ENCODE measurements at places on chromosomes 7 and 10.

GRCh38 chr7:44607141-44608068 lies 978 bp downstream of the OGDH start:
- no peak for DNase-seq

GRCh38 chr7:5692112-5692844 lies 89.2 kb downstream of the RNF216 start:
- peak; percentile 98 for DNase-seq

DNA sequence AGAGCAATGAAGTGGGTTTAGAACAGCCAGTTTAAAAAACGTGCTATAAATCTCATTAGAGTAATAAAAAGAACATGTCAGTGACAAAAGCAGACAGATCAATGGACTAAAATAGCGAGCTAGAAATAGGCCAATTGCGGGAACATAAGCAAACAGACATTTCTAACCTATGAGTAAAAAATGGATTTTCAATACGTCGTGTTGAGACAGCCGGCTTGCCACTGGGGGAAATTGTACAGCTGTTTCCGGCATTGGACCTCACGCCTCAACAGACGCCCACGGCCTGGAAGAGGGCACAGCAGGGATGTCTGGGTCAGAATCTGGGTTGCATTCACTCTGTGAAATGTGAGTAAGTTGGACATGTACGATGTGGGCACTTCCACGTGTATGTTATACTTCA lies 92.9 kb downstream of the SVOPL start:
- peak; percentile 47 for DNase-seq

GRCh38 chr7:40047661-40048060 lies 86.8 kb downstream of the MPLKIP start:
- DNase-seq = no peak

GRCh38 chr7:86592185-86592584 lies 51.5 kb upstream of the GRM3 start:
- DNase-seq = no peak

GRCh38 chr10:22637491-22637890 lies 76.9 kb downstream of the PIP4K2A start:
- DNase-seq = no peak

DNA sequence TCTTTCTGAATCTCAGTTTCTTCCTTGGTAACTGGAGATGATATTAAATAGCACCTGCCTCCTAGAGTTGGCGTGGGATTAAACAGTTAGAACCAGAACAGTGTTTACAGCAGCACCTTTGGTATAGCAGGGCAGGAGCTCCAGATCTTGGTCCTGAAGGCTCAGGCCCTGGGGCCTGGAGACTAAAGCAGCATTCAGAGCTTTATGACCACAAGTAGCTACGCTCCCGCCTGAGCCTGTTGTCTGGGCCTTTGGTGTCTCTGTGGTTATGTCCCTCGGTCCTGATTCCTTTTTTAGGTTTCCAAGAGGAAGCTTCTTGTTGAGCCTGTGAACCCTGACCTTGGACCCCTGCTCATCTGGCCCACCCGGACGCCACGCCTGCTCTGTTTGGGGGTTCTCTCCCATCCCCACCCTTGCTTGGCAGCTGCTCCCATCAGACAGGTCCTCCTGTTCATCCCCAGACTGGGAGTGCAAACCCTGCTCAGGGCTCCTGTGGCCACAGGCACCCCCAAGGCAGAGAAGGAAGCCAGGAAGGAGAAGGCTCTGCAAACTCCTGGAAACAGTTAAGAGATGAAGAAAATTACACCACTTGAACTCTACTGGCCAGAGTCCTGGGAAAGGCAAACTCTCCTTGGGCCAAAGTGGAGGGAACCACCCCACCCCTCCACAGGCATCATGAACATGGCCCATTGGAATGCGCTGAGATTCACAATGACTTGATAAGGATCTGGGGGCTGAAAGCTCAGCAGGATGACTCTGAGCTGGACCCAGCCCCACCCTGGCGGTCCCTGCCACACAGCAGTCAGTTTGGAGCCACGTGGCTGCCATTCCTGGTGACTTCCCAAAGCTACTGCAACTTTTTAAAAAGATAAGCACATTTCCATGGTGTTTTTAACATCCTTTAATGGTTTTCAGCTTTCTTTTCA lies 50.1 kb upstream of the TMEM72 start:
- peak; percentile 75 for DNase-seq

- DNase-seq = peak; percentile 84
These were observed 92.4 kb downstream of the SEMA3A start for GRCh38 chr7:84102213-84102612.

GRCh38 chr10:95394161-95394880 lies 103.5 kb upstream of the PDLIM1 start:
- DNase-seq = no peak

- DNase-seq = no peak
These were observed 1042.9 kb downstream of the GATA3 start for GRCh38 chr10:9097206-9097990.

GRCh38 chr7:157047148-157047547 lies 36.7 kb upstream of the MNX1 start:
- no peak for DNase-seq

GRCh38 chr10:51915031-51915542 lies 215.7 kb upstream of the CSTF2T start:
- DNase-seq = no peak

GRCh38 chr7:50393547-50394252 lies 56.5 kb downstream of the FIGNL1 start:
- DNase-seq = no peak

GRCh38 chr10:124688889-124689670 lies 55.1 kb downstream of the FAM53B start:
- DNase-seq = peak; percentile 36

- DNase-seq = no peak
These were observed 7.6 kb upstream of the LARP4B start for GRCh38 chr10:938941-939678.

GRCh38 chr10:113310347-113310746 lies 242.5 kb upstream of the HABP2 start:
- no peak for DNase-seq

DNA sequence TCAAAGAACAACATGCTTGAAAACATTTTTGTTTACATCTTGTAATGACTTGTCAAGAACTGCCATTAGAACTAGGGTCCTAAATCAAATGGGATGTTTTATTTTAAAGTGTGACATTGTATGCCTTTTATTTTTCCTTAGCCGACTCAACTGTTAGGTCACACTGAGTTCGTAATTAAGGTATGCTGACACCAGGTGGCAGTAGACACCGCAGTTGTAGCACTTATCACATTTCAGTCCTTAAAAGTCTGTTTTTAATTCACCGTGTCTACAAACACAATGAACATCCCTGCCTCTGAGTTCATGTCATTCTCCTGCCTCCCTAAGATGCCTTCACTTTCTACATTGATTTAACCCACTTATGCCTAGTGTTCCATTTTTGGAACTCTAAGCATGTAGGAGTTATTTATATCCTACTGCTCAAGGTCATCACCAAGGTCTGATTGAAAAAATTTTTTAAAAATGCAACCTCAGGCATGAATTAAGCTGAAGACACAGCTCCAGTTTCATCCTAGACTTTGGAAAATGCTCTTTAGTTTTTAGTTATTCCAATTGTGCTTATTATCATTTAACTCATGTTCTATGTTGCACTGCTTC lies 186.1 kb downstream of the BMPER start:
- peak; percentile 76 for DNase-seq

GRCh38 chr10:97483506-97483905 lies 14.7 kb downstream of the MMS19 start:
- peak; percentile 69 for DNase-seq

DNA sequence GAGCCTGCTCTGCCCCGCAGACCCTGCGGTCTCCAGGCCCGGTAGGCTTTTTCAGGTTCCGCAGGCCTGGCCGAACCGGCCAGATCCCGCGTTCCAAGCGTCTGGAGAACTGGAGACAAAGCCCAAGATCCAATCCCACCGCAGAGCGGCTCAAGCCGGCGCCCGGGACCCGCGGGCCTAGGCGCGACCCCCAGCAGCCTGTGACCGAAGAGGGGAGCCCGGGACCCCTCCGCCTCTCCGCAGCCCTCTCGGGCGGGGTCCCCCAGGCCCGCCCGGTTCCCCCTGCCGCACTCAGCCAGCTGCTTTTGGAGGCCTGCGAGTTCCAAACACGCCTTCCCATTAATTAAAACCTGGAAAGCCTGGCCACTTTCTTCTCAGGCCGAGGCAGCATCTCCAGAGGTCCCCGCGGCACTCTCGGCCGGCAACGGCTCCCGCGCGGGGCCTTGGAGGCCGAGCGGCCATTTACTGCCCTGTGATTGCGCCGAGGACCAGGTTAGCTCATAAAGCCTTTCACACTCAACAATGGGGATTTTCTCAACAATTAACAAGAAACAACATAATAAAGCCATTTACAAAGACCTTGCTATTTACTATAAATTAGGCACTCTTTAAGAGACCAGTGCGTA lies 16.7 kb downstream of the SKIDA1 start:
- no peak for DNase-seq

DNA sequence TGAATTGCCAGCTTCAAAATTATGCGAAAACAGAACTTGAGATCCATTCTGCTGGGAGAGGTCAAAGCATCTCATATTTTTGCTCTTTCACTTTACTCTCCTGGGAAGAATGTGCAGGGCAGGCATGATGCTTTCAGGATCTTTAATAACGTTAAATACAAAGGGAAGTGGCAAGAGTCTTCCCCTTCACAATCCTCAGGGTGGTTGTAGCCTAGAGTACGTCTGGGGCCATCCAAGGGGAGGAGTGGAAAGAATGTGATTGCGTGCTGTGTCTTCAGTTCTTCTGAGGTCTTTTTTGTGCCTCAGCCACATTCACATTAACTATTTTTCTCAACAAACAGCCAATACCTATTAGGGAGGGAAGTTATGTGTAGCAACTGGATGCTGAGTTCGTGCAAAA lies 207.3 kb downstream of the HGF start:
- no peak for DNase-seq

DNA sequence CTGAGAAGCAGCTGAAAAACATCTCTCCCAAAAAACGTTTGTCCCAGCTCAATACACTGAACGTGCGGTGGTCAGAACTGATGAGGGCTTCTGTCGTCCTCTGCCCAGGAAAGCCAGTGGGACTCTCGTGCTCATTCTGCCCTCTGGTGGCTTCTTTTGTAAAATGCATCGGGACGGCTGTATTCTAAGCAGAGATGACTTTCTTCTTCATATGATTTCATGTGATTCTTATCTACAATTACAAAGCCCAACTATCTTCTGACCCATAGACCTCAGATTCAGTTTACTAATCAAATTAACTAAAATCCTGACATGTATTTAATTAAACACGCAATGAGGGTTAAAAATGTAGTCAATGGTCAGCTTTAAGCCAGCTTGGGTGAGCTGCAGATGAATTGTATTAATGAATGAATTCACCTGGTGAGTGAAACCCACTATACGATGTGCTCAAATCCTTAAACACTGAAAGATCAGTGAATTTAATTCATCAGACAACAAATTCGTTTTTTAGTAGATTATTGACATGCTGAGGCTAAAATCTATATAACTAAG lies 117.6 kb upstream of the FAM204A start:
- DNase-seq = peak; percentile 50

DNA sequence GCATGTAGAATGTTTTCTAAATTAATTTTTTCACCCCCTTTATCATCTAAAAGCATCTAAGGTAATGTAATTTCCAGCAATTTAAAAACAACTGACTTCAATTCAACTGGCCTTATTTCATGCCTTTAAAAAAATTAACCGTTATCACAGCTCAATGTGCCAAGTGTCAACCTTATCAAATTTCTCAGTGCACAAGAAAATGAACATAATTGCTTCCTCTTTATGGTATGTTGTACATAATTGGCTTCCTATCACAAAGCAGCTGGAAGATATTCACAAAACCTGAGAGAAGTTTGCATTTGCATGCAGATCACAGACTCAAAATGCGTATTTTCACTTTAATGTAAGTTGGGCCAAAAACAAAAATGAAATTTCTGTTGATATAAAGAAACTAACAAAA lies 966.4 kb downstream of the GRM8 start:
- DNase-seq = no peak

DNA sequence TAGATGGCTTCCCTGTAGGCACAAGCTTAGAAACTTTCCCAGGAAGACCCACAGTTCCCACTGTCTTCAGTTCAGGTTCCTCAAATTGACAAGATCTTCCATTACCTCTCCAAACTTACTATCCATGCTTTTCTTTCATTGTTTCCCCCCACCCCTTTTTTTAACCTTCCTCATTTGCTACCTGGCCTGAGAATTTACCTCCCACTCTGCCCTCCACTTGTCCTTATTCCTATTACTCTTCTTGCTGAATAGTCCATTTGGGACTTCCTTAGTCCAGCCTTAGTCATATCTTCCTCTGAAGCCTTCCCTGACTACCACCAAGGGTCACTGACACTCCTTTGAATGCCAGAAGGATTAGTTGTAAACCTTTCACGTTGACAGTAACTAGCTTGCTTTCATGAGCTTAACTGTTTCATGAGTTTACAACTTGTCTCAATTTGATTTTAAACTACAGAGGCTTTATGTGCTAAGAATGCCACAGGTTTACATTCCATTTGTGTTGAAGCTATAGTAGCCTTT lies 1.2 kb upstream of the CALU start:
- DNase-seq = peak; percentile 66

DNA sequence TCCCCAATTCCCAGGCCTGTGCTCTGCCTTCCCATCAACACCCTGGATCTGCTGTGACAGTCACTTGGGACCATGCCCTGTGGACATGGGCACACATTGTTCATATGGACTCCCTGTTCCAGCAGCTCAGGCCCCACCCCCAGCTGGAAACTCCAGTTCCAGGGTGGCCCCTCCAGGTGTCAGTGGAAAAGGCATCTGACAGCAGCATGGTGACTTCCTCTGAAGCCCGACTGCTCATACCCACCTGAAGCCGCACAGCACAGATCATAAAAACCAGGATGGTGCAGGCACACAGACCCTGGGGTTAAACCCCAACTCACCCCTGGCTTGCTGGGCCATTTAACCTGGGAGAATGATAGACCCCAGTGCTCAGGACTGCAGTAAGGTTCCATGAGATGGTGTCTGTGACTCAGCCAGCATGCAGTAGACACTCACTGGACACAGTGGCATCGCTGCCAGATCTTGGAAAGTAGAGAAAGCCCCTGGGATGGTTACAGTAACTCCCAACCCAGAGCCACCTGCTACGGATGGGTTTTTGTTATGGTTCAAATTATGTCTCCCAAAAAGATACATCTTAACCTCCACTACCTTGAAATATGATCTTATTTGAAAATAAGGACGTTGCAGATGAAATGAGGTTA lies 72.6 kb upstream of the NANOS1 start:
- no peak for DNase-seq

DNA sequence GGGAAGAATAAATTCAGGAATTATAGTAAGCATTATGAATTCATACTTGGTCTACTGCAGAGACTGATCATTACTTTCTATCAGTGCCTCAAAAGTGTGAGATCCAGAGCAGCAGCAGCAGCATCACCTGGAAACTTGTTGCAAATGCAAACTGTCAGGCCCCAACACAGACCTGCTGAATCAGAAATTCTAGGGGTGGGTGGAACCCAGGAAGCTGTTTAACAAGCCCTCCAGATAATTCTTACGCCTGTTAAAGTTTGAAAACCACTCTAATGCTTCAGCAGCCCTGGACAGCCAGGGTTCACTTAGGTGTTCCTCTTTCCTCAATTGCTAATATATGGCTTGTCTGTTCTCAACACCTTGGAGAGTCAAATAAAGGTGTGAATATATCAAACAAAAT lies 19.5 kb downstream of the CACUL1 start:
- no peak for DNase-seq
